Activated CD8-positive, alpha-beta memory T cell treated with anti-CD3 and anti-CD28 coated beads for 4 hours (primary cell): ENCODE measurements at places on chromosomes 2 and 18.

- DNase-seq, result no peak
Observed at GRCh38 chr2:234191819-234192407, 141.4 kb downstream of the SPP2 start.

DNA sequence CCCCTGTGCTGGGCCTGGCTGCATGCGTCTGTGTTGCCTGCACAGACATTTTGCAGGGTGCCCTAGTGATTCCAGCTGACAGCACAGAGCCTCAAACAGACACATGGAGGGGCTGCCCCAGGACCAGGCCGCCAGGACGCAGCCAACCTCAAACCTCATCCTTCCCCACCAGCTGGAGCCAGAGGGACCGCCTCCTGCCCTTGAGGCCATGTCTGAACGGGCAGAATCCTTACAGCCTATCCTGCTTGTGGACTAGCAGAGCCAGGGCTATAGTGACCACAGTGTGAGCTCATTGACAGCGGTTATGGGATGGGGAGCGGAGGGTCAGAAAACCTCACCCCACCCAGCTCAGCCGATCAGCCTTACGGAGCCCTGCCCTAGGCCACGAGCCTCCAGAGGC lies 22.4 kb downstream of the ODC1 start:
- DNase-seq, result no peak

GRCh38 chr18:34892379-34892778 lies 148.8 kb upstream of the MAPRE2 start:
- DNase-seq, result no peak

- no peak for DNase-seq
Observed at GRCh38 chr18:50665519-50665918, 105.6 kb downstream of the MAPK4 start.

DNA sequence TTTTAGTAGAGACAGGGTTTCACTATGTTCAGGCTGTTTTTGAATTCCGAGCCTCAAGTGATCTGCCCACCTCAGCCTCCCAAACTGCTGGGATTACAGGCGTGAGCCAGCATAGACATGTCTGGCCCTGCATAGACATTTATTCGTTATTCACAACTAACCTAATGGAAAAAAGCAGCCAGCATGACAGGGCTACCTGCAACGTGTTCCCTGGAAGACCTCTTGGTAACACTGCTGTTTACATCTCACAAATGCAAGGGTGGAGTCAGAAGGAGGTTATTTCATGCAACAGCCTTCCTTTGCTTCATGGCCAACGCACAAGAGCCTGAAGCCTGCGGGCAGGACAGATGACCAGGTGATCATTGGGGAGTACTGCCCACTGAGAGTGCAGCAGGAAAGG lies 9.2 kb downstream of the SERPINE2 start:
- DNase-seq, result no peak

GRCh38 chr18:8882632-8883408 lies 177.5 kb downstream of the MTCL1 start:
- DNase-seq, result no peak

DNA sequence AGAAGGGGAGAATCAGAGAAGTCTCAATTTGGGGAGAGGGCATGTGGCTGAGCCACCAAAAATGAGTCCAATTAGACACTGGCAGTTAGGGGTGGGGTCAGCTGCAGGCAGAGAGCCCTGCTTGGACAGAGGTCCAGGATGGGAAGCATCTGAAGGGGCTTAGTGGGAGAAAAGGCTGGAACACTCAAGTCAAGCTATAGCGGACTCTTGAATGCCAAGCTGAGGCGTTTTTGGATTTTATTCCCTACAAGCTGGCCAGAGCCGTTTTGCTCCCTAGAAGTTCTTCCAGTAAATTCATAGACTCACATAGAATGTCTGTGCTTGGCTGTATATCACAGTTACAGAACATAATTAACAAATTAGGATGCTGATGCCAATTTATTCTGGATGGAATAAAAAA lies 172.8 kb downstream of the ACOXL start:
- no peak for DNase-seq

GRCh38 chr18:26471027-26471426 lies 77.3 kb downstream of the KCTD1 start:
- DNase-seq, result no peak

GRCh38 chr18:36532394-36532793 lies 234.9 kb downstream of the FHOD3 start:
- DNase-seq, result no peak

GRCh38 chr2:43507137-43507536 lies 88.7 kb downstream of the THADA start:
- DNase-seq, result no peak

- DNase-seq, result no peak
Observed at GRCh38 chr2:128692895-128693742, 374.5 kb upstream of the HS6ST1 start.

DNA sequence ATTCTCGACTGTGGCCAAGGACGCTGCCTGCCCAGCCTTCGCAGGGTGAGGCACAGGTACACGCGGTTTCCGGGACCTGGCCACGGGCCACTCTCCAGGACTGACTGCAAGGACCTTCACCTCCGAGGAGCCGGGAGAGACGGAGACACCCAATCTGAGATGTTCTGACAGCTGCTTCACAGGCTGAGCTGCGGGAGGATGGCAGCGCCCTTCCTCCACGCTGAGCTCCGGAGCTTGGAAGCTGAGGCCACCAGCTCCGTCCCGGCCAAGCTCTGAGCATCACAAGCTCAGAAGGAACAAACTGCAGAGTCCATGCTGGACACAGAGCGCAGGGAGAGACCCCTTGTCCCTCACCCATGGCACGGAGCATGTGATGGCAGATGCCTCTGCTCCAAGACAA lies 71.1 kb upstream of the CTDP1 start:
- DNase-seq, result no peak

DNA sequence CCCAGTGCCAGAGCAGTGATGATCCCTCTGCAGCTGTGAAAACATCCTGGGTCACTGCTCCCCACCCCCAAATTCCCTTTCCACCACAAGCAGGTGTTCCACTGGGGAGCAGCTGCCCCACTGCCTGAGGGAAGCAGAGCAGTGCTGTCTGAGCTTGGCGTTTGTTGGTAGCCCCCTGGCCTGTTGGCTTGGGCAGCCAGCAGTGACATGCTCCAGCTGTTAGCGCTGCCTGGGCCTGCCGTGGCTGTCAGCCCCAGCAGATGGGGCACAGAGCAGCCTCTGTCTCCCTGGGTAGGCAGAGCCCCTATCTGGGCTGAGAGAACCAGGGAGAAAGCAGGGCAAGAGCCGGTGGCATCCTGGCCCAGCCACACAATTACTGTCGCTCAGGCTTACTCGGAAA lies 247.7 kb downstream of the GLI2 start:
- DNase-seq, result no peak

DNA sequence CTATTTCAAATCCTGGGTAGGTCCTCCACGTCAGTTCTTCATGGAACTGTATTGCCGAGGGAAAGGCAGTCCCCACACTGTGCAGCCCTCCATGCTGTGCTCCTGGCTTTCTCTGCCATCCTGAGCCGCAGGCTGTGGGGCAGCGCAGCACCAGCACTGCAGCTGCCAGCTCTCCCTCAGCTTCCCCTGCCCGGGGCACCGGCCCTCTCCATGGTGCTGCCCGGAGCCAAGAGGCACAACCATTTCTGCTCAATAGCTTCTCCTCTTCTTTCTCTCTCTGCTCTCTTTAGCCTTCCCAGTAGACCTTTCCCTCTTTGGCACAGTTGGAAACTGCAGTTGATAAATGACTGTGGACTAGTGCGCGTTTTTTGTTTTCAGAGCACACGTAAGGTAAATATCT lies 12.1 kb downstream of the ANKRD23 start:
- DNase-seq, result no peak

DNA sequence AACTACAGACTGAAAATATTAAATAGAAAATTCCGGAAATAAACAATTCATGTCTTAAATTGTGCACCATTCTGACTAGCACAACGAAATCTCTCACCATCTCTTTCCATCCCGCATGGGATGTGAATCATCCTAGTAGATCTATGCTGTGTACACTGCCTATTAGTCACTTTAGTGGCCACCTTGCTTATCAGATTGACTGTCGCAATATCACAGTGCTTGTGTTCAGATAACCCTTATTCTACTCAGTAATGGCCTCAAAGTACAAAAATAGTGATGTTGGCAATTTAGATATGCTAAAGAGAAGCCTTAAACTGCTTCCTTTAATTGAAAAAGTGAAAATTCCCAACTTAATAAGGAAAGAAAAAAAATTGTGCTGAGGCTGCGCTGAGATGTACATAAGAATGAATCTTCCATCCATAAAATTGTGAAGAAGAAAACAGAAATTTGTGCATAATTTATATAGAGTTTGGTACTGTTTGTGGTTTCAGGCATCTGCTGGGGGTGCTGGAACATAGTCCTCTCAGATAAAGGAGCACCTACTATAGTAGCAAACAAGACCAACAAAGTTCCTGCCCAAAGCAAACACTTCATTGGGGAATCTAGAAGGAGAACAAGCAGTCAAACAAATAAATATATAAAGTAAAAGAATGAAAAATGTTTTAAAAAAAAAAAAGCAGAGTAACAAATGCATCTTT lies 12.0 kb downstream of the PSMD1 start:
- DNase-seq, result no peak

- DNase-seq, result no peak
Observed at GRCh38 chr2:69386360-69386759, 667 bp downstream of the GFPT1 start.

DNA sequence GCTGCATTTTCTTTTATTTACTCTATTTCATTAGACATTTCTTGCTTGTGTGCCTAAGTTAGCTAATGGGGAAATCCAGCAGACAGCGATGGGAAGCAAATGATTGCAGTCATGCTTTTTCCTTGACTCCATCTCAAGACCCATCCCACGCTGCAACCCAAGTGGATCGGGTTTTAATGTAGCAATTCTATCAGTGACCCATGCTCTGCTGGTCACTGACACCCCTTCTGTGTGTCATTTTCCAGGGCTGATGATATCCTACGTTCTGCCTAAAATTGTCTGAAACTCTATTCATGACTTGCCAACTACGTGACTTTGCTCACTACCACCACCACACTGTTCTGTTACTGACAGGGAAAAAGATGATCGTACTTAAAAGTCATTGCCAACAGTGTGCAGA lies 129.8 kb downstream of the CCBE1 start:
- no peak for DNase-seq

DNA sequence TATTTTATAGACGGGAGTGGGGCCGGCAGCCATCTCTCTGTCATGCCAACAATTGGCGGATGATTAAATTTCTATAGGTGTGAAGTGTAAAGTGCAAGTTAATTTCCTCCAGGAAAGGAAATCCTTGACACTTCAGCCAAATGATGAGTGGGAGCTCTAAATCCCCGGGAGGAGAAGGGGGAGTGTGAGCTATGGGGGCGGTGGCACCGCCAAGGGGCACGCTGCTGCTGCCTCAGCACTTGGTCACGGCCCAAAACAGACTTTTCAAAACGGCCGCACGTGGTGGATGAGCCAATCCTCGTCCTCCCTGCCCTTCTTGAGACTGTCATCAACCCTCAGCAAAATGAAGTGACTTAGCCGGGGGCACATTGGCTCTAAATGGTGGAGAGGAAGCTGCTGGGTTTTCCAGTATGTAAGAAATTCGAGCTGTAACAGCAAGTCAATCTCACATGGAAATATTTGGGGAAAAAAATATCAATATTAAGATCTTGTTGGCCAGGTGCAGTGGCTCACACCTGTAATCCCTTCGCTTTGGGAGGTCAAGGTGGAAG lies 200.8 kb downstream of the TFCP2L1 start:
- DNase-seq, result no peak

GRCh38 chr2:137117385-137117784 lies 352.0 kb downstream of the THSD7B start:
- no peak for DNase-seq

DNA sequence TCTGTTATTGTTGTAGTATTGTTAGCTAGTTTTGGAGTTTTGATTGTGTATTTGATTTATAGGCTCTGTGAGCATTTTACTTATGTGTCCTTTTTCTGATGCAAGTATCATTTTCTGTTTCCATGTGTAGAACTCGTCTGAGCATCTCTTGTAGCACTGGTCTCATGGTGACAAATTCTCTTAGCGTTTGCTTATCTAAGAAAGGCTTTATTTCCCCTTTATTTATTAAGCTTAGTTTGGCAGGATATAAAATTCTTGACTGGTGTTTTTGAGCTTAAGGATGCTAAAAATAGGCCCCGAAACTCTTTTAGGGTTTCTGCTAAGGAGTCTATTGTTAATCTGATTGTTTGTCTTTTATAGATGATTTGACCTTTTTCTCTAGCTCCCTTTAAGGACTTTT lies 57.6 kb upstream of the THUMPD2 start:
- DNase-seq, result no peak

- DNase-seq, result no peak
Observed at GRCh38 chr2:173058673-173059072, 17.0 kb upstream of the MAP3K20 start.

- DNase-seq, result no peak
Observed at GRCh38 chr2:37190290-37190689, 1.8 kb upstream of the SULT6B1 start.

- DNase-seq, result no peak
Observed at GRCh38 chr2:43748333-43748732, 25.5 kb upstream of the DYNC2LI1 start.

DNA sequence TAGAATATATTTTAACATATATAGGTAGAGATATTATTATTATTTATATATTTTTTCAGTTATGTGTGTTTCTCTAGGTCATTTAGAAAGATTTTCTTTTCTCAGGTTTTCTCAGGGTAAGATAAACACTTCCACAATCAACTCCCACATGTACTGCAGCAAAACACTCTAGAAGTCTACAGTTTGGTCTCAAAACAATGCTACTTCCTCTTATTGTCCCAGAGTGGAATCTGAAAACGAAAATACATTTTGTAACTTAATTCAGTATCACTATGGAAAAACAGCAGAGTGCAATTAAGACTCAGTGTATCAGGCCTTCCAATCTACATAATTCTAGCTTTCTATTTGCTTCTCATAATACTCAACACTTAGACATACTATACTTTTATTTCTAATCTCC lies 190.1 kb upstream of the SLC35G4 start:
- no peak for DNase-seq

GRCh38 chr2:231306791-231307393 lies 88.6 kb upstream of the B3GNT7 start:
- no peak for DNase-seq
